Stimulated activated CD8-positive, alpha-beta memory T cell treated with anti-CD3 and anti-CD28 coated beads, Interleukin-12 subunit alpha, Interleukin-12 subunit beta, amount 100 ng/mL, for 1 hour (primary cell): ENCODE measurements at places on chromosomes 3 and 15.

DNA sequence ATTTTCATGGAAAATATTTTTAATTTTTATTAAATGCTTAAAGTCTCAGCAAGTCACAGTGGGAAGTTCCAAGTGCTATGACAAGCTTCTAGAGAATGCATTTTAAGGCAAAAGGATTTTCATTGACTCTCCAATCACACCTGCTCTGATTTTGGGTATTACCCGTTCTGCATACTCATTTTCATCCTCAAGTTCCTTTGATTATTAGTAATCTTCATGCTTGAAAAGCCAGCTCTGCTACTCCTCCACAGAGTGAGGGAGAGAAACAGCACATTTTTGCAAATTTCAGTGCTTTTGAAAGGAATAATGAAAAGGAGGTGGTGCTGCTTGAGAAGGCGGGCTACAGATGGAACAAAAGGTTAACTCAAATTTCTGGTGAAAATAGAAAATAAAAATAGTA, 450.7 kb downstream of the NSUN3 start:
- DNase-seq = no peak

DNA sequence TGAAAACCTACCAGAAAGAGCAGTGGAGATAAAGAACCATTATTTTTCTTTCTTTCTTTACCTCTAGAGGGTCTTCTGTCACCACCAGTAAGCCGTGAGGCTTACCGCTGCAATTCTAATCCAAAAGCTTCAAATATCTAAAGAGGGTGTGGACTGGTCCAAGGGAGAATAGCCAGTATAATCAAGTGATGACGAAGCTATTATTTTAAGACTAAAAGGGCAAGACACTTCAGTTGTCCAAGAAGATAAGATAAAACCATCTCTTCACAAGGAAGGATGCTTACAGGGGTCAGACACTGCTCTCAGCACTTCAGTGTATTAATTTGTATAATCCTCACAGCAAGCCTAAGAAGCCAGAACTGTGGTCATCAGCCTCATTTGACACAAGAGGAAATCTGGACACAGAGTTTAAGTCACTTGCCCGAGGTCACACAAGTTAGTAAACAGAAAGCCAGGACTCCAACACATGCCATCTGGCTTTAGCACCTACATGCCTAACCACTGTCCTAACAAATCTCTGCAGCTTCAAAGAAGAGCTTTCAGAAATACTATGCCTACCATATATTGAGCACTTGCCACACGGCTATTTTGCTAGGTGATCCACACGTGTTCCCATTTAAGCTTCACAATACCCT, 14.6 kb downstream of the HDC start:
- DNase-seq = no peak

DNA sequence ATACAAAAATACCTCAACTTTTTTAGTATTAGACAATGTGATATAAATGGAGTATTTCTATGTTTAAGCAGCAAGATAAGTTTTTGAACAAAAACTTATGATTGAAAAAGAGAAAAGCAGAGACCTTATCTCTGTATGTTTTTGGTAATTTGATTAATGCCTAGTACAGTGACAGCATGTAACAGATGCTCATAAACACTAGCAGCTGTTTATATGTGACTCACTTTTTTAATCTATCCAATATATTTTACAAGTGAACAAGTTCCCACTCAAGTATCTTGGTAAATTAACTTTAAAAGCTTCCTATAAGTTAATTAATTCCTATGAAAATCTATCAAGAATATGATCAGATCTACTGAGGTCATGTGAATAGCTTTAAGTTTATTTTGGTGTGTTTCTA, 55.1 kb downstream of the NGLY1 start:
- DNase-seq = no peak

DNA sequence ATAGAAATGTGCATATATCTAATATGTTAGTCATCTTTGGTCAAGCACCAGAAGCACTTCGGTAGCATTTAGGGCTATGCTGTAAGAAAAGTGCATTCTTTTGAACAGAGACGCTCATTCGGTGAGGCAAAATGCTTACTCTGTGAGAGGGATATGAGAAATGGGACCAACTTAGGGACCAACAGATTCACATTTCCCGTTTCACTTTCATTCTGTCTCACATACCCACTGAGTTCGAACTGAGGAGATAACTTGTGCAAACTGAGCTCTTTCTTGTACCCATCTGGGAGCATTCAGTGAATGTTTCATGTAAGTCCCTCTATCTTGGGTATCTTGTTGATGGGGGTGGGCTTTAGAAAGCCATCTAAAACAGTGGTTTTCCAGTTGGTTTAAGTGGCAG, 135.3 kb downstream of the FEZF2 start:
- no peak for DNase-seq

- DNase-seq = no peak
Measured at GRCh38 chr3:2879023-2879422, 231.2 kb downstream of the IL5RA start.
